Psoas muscle (tissue), 8 donors: ENCODE measurements at places on chromosomes 11 and 22. TPM values are rescaled to one million over a fixed set of nuclear protein-coding genes. Genes with fewer than 3 reads are reported as not detected.

The LAYN gene
- 12.6 TPM for total RNA-seq

GRCh38 chr11:126137136-126137535 is 74.3 kb downstream of the RPUSD4 start:
- no peak for DNase-seq

GRCh38 chr11:9396752-9397151 is 12.3 kb downstream of the IPO7 start:
- no peak for DNase-seq

DNA sequence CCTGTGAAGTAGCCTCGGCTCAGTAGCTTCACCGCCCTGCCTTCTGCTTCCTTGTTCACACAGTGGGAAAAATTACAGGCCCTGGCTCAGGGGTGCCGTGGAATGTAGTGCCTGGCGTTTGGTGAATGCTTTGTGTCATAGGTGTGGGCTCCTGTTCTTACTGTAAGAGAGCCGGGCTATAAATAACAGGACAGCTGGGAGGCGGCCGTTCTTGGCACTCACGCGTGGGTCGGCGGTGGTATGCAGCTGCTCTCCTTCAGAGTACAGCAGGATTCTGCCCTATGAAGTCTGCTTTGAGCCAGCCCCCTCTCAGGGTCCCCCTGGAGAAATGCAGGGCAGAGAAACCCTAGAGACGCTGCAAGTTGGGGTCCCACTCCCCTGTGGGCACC is 84.2 kb downstream of the CTTN start:
- peak; percentile 78 for DNase-seq

The CCDC87 gene
- 0.36 TPM for total RNA-seq

GRCh38 chr11:130166457-130166784 is 6.8 kb downstream of the ST14 start:
- no peak for DNase-seq

- no peak for DNase-seq
Observed at GRCh38 chr11:95849087-95849825, 59.0 kb downstream of the CEP57 start.

GRCh38 chr11:110469127-110469526 is 39.4 kb downstream of the FDX1 start:
- no peak for DNase-seq

GRCh38 chr22:38873469-38874411 is 1.7 kb upstream of the CBX6 start:
- no peak for DNase-seq

The FAM111B gene
- not detected for total RNA-seq

The TRIM6 gene
- 0.78 TPM for total RNA-seq

DNA sequence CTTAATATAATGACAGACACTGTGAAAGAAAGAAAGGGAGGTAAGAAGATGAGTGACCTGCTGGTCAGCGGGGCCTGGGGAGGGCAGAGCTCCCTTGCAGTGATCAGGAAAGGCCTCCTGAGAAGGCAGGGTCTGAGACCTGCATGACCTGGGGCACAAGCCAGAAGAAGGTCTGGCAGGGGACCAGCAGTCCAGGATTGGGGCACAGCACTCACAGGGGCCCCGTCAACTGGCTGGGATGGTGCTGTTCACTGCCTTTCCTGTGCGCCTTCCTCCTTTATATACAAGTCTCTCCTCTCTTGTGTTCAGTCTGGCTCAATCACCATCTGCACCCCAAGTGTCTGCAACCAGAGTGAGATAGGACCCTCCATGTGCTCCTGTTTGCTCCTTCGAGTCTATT is 22.2 kb upstream of the SCARF2 start:
- DNase-seq: peak; percentile 19

GRCh38 chr11:135022454-135022853 is 610.4 kb upstream of the B3GAT1 start:
- DNase-seq: no peak

The OR10A3 gene
- total RNA-seq: not detected

DNA sequence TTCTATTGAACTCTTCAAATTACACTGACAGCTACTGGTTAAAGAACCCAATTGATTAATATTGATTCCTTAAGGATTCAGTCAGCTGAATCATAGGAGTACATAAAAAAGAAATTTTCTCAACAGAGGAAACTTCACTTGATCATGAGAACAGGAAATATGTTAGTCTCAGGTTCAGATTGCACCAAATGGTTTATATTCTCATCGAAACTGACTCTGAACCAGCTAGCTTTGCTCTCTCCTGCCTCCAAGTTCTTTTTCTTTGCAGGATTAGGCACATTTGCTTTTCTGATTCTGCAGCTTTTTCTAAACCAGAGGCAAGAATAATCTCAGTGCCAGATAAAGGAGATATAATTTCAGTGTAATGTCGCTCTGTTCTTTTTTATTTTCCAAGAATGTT is 33.2 kb upstream of the CTSC start:
- DNase-seq: no peak

GRCh38 chr11:59267196-59267595 is 54.5 kb upstream of the MPEG1 start:
- no peak for DNase-seq

The OR10V1 gene
- not detected for total RNA-seq

- no peak for DNase-seq
Observed at GRCh38 chr11:46039990-46040389, 81.3 kb downstream of the PHF21A start.

The PPME1 gene
- total RNA-seq: 43.5 TPM

DNA sequence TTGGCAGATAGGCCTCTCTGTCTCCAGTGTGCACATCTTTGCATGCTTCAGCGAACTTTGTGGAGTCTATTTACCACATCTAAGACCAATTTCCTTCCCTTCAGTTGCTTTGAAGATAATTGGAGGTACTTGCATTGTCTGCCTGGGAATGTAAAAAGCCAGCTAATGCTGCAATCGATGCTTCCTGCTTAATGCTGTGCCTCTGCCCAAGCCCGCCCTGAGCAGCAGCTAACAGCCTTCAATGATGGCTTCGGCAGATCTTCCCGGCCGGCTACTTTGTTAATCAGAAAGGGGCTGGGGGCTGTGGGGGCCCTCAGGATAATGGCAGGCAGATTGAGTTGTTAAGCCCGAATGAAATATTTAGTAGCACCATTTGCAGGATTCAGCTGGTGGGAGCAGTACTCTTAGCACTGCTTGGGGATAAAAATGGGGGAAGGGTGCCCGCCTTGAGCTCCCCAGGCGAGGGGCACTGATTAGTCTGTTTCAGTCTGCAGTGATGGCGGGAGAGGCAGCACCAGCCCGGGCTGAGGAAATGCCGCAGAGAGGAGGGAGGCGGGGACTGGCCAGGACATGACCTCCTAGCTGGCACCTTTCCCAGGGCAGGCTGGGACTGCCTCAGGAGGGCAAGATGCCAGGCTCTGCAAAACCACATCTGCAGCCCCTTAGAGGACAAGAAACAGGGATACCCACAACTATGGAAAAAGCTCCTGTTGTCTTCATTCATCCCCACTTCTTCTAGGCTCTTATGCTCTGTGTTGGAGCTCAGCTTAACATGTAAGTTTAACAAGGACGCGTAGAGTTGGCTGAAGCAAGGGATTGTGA is 460.0 kb downstream of the BUD13 start:
- peak; percentile 67 for DNase-seq

- DNase-seq: no peak
Observed at GRCh38 chr11:111402411-111402810, 23.3 kb upstream of the POU2AF1 start.

The ADAMTS15 gene
- total RNA-seq: 1.5 TPM

DNA sequence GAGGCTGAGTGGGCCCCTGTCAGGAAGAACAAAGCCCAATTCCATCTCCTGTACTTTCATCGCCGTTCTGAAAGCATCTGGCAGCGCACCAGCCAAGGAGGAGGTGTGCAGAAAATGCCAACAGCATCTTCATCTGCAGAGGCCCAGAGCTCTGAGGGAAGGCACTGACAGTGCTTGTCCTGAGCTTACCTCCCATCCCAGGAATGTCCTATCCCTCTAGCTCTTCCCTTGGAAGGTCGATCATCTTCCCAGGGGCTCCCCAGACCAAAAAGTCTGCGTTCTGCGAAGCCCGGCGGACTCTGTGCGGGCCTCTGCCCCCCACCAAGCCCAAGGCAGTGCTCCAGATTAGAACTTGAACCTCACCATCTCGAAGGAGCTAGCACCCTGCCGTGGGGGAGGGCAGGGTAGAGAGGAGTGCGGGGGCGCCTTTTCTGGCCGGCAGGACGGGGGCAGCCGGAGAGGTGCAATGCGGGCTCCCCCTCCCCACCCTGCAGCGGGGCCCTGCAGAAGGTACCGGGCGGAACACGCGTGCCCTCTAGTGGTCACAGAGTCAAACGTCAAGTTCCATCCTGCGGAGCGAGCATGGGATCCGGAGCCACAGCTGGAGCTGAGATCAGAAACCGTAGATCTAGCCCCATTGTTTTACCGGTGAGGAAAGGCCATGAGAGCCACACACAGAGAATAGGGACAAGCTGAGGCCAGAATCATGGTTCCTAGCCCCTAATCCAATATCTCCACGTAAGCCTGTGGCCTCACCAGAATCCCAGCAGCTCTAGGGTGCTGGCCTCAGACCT is 5.0 kb downstream of the SCN2B start:
- peak; percentile 83 for DNase-seq

The TMEM109 gene
- total RNA-seq: 72.5 TPM

The C1QTNF5 gene
- 8.1 TPM for total RNA-seq
